ENCODE measurements at places on chromosomes 2 and 18.

DNA sequence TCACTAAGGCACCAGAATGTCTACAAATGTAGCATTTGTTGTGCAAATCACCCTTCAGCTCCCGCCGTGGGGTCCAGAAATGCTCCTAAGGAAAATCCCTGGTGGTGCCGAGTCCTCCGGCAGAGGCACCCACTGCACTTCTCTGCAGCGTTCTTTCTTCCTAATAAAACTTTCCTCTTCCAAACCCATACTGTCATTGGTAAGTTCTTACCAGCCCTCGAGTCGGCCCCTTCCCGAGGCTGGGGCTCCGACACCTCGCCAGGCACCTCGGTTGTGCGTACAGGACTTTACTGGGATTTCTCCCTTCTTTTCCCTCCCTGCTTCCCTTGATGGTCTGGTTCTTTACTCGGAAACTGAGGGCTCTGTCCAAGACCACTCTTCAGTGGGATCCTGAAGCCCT lies 10.3 kb upstream of the AGXT start:
- DNase-seq: no peak

DNA sequence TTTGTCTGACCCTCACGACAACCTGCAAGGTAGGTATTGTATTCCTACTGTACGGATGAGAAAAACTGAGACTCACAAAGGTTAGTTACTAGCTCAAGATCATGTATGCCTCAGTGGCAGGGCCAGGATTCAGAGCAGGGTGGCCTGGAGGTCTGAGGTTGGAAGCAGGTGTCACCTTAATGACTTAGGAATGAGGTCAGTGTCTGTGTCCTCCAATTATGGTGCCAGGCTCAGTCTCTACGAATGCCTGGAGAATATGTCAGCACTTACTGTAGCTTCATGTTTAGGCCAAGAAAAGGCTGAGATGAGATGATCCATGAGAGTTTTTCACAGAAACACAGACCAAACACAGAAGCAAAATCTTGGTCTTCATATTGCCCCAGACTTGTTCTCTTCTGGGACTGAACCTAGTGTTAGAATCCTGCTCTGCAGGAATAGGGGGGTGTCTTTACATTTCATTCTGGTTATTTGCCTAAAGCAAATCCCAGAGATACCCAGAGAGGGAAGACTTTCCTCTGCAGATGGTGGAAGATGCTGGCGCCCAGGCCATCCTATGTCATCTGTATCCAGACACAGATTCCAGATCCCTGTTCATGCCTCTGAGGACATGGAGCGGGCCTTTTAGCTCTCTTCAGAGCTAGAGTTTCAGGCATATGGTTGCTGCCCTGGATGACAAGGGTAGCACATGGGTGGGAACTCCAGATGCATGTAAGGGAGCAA lies 16.3 kb upstream of the RAB10 start:
- DNase-seq: no peak

- peak; percentile 43 for DNase-seq
These were observed 706 bp downstream of the LAMA1 start for GRCh38 chr18:7116792-7117389.

- no peak for DNase-seq
These were observed 14.1 kb downstream of the TLK1 start for GRCh38 chr2:171146633-171147032.

- DNase-seq: no peak
These were observed 129.7 kb upstream of the TNP1 start for GRCh38 chr2:216989340-216990129.
